Trophoblast cell (in vitro differentiated cells and primary cell): ENCODE measurements at places on chromosomes 5 and 9.
A peak's percentile ranks its signal among the peaks of the same experiment; 100 is the strongest.

- no peaks in the 10 kb centered on the region for H3K36me3 ChIP-seq
- peak overlapping the region; percentile 11 for H3K4me3 ChIP-seq
- H3K27ac ChIP-seq = peak overlapping the region; percentile 62
- DNase-seq = no peak
- peaks cover 27% of the 10 kb centered on the region for H3K4me1 ChIP-seq
- H3K27me3 ChIP-seq = no peaks in the 10 kb centered on the region
These were observed 22.8 kb downstream of the C9orf50 start for GRCh38 chr9:129598089-129598596.

- DNase-seq = no peak
- no peaks in the 10 kb centered on the region for H3K4me1 ChIP-seq
- no peak overlapping the region for H3K4me3 ChIP-seq
- H3K27ac ChIP-seq = no peak overlapping the region
- no peaks in the 10 kb centered on the region for H3K36me3 ChIP-seq
- H3K27me3 ChIP-seq = no peaks in the 10 kb centered on the region
These were observed 268.6 kb downstream of the ISL1 start for GRCh38 chr5:51651889-51652288.

GRCh38 chr5:28710360-28710759 lies 1672.0 kb upstream of the CDH9 start:
- H3K36me3 ChIP-seq = no peaks in the 10 kb centered on the region
- no peak overlapping the region for H3K4me3 ChIP-seq
- no peak for DNase-seq
- H3K4me1 ChIP-seq = no peaks in the 10 kb centered on the region

DNA sequence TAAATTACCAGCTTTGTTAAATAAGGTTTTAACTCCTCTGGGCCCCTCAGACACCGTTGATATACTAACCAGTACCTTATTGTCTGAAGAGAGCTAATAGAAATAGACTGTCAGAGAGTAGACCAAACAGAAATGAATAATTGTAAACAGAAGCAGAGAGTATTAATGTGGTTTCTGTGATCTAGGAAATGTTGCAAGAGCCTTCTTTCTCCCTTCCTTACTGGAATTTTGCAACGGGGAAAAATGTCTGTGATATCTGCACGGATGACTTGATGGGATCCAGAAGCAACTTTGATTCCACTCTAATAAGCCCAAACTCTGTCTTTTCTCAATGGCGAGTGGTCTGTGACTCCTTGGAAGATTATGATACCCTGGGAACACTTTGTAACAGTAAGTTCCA lies 5.1 kb downstream of the TYRP1 start:
- H3K36me3 ChIP-seq = no peaks in the 10 kb centered on the region
- no peak overlapping the region for H3K4me3 ChIP-seq

GRCh38 chr9:21788752-21789151 lies 13.7 kb upstream of the MTAP start:
- no peak overlapping the region for H3K27ac ChIP-seq
- peaks cover 3% of the 10 kb centered on the region for H3K4me1 ChIP-seq
- no peak overlapping the region for H3K4me3 ChIP-seq
- no peaks in the 10 kb centered on the region for H3K27me3 ChIP-seq
- no peaks in the 10 kb centered on the region for H3K36me3 ChIP-seq

DNA sequence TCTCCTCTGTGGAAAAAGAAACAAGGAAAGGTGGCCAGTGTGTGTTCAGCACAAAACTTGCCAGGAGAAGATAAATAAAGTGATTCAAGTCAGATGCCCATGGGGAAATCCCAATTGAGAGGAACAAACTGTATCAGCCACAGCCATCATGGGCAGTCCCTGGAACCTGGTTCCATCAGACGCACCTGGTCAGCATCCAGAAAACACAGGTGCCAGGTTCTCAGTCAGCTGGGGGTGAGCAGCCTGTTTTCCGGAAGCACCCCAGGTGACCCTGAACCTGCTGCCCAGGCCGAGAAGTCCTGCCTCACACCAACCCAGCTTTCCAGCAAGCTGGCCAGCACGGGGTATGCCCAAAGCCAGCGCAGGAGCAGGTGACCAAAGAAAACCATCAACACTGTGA lies 30.5 kb downstream of the PTCH1 start:
- no peak overlapping the region for H3K27ac ChIP-seq
- DNase-seq = no peak
- H3K27me3 ChIP-seq = no peaks in the 10 kb centered on the region
- no peaks in the 10 kb centered on the region for H3K4me1 ChIP-seq
- H3K36me3 ChIP-seq = peaks cover 8% of the 10 kb centered on the region

DNA sequence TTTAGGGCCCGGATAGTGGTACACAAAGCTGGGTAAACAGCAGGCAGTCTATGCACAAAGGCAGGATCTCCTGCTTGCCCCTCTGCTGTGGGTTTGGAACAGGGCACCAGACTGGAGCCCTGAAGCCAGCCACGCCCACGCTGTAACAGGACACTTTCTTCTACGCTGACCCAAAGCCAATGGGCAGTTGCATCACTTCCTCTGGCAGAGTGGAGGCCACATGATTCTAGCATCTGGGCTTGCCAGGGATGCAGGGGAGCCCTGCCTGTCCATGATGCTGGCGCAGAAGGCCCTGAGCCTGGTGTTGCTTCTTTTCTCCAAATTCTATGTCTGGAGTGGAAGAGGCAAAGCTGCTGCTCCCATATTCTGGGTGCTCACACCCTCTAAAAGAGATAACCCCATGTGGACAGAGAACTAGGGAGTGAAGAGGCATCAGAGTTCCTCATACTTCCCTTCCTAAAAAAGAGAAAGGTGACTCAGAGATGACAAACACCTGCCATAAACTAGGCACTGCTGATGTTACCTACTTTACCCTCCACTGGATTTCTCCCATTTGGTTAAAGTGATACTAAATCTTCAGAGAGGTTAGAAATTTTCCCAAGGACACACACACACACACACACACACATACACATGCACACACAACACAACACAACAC lies 260.3 kb upstream of the KLF4 start:
- H3K4me1 ChIP-seq = peaks cover 4% of the 10 kb centered on the region
- no peak overlapping the region for H3K4me3 ChIP-seq
- no peak overlapping the region for H3K27ac ChIP-seq
- no peaks in the 10 kb centered on the region for H3K27me3 ChIP-seq

DNA sequence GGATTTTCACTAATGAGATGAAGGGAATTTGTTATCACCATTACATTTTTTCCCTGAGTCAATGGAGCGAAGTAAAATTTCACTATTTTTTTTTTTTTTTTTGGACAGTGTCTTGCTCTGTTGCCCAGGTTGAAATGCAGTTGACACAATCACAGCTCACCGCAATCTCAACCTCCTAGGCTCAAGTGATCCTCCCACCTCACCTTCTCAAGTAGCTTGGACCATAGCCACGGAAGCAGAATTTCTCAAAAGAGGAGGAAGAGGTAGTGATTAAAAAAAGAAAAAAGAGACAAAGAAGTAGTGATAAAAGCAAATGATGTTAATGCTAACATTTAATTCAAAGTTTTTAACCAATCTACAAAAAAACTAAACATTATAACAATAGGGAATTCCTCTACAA lies 29.8 kb downstream of the ELP1 start:
- H3K27me3 ChIP-seq = no peaks in the 10 kb centered on the region
- H3K4me1 ChIP-seq = no peaks in the 10 kb centered on the region
- no peak overlapping the region for H3K4me3 ChIP-seq
- H3K27ac ChIP-seq = no peak overlapping the region

DNA sequence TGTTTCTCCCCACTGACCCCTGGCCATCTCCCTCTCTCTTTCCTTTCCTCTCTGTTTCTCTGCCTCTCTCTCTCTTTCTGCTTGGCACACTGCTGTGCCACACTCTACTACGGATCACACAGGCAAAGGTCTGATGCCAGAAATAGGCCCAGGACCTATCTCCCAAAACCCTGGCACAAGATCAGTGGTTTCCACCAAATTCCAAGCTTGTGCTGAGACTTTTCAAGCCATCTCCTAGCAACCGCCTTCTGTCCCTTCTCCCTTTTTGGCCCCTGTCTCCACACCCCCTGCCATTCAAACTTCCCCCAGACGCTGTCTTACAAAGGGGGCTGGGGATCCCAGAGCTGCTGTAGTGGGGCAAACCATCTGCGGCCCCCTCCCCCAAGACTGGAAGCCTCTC lies 38.5 kb upstream of the RARS1 start:
- H3K27me3 ChIP-seq = no peaks in the 10 kb centered on the region
- DNase-seq = no peak
- H3K4me3 ChIP-seq = no peak overlapping the region
- H3K36me3 ChIP-seq = peaks cover 4% of the 10 kb centered on the region

GRCh38 chr9:19768798-19769197 lies 20.0 kb downstream of the SLC24A2 start:
- DNase-seq = no peak
- H3K27ac ChIP-seq = no peak overlapping the region
- no peaks in the 10 kb centered on the region for H3K4me1 ChIP-seq
- H3K27me3 ChIP-seq = no peaks in the 10 kb centered on the region
- H3K36me3 ChIP-seq = no peaks in the 10 kb centered on the region
- no peak overlapping the region for H3K4me3 ChIP-seq

DNA sequence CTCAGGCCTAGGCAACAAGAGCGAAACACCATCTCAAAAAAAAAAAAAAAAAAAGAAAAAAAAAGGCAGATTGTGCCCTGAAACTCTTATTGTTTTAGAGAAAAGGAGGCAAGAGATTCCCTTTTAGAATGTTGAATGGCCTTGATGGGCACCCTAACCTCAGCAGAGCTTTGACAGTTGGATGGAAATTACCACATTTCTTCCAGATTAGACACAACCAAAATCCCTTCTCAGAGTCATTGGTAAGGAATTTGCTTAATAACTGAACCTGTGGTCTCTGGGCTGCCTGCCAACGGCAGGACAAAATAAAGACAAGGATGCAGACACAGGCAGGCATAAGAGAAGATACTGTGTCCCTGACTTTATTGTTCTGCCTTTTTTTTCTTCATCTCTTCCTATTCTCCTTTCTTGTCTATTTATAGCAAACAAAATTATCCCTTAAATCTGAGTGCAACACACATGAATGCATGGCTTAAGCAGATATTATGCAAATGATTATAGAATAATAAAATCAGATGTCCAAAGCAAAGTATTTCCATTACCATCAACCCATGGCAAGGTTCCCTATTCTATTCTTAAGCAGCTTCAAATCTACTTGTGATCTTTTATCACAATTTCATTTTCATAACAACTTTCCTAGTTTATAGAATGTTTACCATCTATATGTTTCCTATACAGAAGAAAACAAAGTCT lies 37.3 kb upstream of the TRIO start:
- H3K27me3 ChIP-seq = no peaks in the 10 kb centered on the region
- H3K4me1 ChIP-seq = peaks cover 7% of the 10 kb centered on the region
- DNase-seq = peak; percentile 80
- H3K36me3 ChIP-seq = no peaks in the 10 kb centered on the region

- no peak for DNase-seq
- H3K36me3 ChIP-seq = peaks cover 28% of the 10 kb centered on the region
- no peaks in the 10 kb centered on the region for H3K27me3 ChIP-seq
- no peak overlapping the region for H3K27ac ChIP-seq
- H3K4me3 ChIP-seq = peak overlapping the region; percentile 97
These were observed 676 bp downstream of the NOL6 start for GRCh38 chr9:33472881-33473615.

DNA sequence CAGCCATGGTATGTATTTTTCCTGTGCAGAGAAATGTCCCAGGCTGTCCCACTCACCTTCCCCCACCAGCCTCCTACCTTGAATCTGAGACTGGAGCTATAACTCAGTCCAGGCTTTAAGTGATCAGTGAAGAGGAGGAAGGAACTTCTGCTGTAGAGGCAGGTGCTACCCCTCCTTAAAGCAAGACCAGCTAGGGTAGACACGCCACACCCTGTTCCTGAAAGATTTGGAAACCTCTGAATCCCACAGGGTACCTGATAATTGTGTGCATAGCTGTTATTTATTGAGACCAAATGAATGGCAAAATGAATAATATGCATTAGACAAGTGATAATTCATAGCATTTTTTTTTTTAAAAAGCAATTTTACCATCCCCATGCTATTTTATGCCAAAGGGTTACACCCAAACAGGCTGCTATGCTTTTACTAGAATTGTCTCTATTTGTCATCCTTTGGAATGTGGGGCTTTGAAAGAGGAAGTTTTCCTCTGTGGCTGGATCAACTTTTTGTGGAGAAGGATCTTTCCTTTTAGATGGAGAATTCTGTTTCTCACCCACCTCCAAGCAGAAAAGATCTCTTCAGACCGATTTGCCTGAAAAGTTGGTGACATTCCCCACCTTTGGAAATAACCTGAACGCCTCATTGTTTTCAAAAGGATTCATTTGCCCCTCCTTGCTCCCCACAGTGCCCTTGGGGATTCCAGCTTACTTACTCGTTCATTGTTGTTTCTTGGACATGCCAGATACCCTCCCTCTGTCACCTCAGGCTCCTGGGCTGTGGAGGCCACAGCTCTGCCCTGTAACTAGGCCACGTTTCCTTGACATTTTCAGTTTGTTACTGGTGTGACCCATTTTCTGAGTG lies 248.7 kb downstream of the NR3C1 start:
- H3K27me3 ChIP-seq = no peaks in the 10 kb centered on the region
- DNase-seq = no peak
- no peaks in the 10 kb centered on the region for H3K36me3 ChIP-seq
- H3K27ac ChIP-seq = no peak overlapping the region
- peaks cover 3% of the 10 kb centered on the region for H3K4me1 ChIP-seq

DNA sequence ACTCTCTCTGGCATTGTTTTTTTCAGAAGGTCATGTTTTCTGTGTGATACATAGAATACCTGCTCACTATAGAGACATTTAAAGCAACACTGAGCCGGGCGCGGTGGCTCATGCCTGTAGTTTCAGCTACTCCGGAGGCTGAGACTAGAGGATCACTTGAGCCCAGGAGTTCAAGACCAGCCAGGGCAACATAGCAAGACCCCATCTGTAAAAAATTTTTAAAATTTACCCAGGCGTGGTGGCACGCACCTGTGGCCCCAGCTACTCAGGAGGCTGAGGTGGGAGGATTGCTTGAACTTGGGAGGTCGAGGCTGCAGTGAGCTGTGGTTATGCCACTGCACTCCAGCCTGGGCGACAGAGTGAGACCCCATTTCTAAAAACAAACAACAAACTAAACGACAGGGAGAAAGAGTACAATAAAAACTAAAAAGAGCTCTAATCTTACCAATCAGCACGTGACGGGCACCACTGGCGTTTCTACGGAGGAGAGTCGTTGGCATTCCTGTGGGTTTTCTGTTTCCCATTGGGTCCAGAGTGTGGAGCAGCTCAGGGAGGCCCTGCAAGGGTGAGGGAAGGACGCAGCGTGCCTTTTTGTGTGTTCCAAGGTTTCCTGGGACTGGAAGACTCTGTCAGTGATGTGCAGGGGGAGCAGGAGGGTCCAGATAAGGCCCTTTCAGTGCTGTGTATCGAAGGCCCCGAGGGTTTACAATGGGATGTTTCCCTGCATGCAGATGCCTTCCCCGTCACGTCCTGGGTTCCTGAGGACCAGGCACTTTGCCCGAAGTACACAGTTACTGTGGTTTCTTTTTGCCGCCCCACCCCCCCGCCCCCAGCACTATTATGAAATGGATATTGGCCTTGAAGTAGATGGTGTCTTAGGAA lies 7.2 kb upstream of the RNU6ATAC start:
- H3K27me3 ChIP-seq = no peaks in the 10 kb centered on the region
- no peak for DNase-seq
- H3K36me3 ChIP-seq = no peaks in the 10 kb centered on the region
- H3K27ac ChIP-seq = no peak overlapping the region
- H3K4me3 ChIP-seq = no peak overlapping the region
